NCI-H2081 (cell line): ENCODE measurements at places on chromosomes 7 and 10.

DNA sequence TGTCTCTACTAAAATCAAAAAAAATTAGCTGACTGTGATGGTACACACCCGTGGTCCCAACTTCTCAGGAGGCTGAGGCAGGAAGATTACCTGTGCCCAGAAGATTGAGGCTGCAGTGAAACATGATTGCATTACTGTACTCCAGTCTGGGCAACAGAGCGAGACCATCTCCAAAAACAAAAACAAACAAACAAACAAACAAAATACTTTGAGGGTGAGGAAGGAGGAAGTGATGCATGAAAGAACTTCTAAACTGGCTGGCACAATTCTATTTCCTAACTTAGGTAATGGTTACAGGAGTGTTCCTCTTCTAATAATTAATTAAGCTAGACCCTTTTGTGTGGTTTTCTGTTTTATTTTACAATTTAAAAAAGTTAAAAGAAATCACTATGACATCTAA is 15.5 kb downstream of the WAPL start:
- no peak for DNase-seq

DNA sequence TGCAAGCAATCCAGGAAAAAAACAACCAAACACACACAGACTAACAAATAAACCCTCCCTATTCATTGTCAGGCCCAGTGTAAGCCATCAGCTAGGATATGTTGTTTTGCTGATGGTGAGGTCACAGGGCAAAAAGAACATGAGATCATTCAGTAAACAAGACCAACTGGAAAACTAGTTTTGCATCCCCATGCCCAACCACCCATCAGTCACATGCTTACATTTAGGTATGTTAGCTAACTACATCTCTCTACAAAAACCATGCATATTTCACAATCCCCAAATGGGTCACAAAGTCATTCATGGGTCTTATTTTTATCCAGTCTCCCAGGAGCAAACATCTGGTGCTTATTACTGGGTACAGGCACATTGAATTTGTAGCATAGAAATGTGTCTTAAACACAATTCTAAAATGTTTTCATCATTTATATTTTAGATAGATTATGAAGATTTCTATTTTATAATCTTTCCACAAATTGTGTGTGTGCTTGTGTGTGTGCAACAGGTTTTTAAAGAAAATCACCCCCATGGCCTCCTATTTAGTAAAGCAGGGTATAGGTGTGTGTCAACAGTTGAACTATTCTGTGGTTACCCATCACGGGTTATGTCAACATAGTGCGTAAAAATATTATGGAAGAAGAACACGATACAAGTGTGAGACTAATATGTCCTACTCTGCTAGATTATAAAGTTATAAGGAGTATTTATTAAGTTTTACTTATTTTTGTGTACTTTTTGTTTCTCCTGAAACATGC is 103.8 kb upstream of the AKR1E2 start:
- no peak for DNase-seq

- no peak for DNase-seq
These were observed 198.9 kb downstream of the ETV1 start for GRCh38 chr7:13790611-13791010.

DNA sequence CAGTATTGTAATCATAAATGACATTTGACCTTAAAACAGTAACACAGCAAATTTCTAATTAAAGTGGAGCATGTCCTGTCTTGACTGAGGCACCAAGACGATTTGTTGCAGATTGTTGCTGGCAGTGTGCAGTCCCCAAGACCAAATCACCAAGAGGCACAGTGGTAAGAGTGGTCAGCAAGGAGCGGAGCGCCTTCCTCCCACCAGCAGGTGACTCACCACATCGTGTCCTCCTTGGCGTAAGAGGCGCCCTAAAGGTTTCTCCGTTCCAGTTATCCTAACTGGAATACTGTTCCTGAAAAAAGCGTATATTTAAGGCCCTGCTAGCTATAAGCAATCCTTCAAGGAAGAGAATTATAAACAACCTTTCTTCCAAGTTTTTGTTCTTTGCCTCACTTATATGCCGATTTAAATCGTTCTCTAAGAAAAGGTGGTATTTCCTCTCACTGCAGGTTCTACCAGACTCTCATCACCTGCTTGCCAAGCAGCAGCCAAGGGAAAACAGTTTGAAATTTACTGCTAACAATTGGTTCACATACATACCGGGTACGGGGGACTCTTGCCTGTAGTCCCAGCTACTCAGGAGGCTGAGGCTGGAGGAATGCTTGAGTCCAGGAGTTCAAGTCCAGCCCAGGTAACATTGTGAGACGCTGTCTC is 10.7 kb upstream of the REPIN1 start:
- DNase-seq: no peak

- DNase-seq: no peak
These were observed 258.0 kb downstream of the ZMYND11 start for GRCh38 chr10:393106-393745.

DNA sequence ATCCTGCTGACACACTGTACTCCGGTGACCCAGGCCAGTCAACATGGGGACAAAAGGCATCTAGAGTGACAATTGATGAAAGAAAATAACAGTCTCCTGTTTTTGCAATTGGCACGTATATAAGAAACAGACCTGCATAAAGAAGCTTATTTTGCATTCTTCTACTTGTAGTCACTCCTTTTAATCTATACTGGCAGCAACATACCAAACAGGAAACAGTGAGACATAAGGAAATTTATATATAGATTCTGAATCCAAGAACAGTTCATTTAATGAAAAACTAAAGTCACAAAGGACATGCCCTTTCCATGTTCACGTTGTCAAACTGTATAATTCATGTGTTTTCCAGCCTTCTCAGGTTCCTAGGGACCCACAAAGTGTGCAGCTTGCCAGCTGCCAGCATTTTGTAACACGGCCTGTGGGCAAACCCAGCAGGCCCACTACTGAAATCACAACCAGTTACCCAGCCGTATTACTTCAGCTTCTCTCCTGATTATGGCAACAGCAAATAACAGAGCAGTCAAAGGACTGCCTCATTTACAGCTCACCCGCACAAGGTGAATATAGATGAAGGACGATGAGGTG is 72.3 kb downstream of the AMPH start:
- DNase-seq: peak; percentile 50

- no peak for DNase-seq
These were observed 68.9 kb upstream of the INSYN2A start for GRCh38 chr10:127265288-127265687.

- no peak for DNase-seq
These were observed 136.6 kb upstream of the CCDC6 start for GRCh38 chr10:60042914-60043313.

DNA sequence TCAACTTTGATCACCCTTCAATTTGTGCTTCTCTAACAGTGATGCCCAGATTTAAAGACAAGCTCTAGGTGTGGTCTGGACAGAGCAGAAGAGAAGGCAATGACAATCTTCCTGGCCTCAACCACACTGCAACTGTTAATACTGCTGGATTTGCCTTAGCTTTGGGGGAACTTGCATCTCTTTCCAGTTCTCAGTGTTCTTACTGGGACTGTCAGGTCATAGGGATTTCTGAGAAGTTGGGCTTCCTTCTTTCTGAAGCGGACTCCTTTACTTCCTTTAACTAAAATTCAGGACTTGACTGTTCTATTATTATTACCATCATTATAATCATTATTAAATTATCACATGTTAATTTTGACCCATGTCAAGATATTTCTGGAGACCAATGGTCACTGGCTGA is 80.8 kb downstream of the OSBPL3 start:
- DNase-seq: no peak

- DNase-seq: no peak
These were observed 58.1 kb downstream of the POLL start for GRCh38 chr10:101529725-101530553.

DNA sequence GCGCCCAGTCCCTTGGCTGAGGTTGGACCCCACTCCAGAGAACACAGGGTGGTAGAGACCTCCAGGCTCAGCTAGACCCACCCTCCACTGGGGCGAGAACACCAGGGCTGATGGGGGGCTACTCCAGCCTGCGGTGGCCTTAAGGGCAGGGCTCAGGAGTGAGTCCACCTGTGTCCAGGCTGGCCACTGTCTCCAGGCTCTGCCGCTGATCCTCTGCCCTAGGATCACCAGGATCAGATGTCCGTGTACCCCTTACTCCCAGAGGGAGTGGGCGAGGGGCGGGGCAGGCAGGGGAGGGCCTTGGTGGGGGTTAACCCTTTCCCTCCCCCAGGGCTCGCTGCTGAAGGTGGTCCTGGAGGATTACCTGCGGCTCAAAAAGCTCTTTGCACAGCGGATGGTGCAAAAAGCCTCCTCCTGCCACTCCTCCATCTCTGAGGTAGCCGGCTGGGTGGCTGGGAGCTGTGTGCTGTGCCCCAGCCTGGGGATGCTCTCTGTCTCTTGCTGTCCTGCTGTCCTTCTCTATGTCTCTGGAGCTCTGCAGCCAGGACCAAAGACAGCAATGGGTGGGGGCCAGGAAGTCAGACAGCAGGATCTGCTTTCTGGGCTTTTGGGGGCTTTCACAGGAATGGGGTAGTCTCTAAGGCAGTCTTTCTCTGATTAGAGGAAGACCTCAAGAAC is 38.0 kb downstream of the PSAP start:
- no peak for DNase-seq
